ENCODE measurements at places on chromosomes 4 and X.

DNA sequence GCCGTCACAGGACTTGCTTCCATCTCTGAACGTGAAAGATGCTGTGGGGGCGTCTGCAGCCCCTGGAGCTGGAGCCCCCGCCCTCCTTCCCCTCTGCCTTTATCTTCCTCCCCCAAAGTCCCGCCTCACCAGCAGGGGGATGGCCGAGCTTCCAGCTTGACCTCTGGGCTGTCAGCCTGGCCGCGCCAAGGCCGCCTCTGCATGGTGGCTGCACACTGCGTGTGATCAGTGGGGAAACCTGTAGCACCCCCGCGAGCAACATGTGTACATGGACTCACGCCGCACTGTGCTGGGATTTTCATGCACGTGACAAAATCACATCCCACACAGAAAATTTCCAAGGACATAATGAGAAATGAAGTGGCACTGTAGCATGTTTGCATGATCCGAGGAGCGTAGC is 26.5 kb upstream of the PSAPL1 start:
- no peak for DNase-seq

DNA sequence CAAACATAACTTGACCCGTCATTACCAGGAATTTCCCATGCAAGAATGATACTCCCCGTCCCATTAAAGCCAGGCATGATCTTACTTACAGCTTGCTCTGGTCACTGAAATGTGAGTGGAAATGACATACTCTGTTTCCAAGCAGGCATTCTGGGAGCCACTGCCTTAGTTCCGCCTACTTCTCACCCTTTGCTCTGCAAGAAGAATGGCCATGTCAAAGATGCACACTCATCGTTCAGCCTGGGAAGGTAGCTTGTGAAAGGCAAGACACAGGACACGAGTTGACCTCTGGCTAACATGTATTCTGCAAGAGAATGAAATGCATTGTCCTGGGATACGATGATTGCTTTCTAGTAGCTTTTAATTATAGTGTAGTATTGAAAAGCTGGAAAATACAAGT is 1144.4 kb downstream of the NLGN4X start:
- peak; percentile 22 for DNase-seq

- peak; percentile 22 for DNase-seq
These were observed 405 bp upstream of the HS3ST1 start for GRCh38 chr4:11428899-11429698.

DNA sequence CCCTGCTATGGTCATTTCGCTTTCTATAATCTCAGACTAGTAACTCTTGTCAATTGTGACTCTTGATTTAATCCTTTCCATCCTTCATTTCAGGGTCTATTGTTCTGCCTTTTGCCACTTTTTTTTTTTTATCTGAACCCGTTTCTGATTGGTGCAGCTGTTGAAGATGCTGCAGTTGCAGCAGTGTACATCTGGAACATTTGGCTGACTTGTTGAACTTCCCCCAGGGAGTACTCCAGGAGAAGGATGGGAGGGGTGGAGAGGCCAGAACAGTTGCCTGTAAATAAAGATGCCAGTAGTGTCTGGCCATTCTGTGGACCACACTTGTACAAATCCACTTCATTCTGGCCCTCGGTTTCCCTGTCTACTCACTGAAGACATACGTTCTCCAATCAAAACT is 1.0 kb upstream of the EDA start:
- no peak for DNase-seq

GRCh38 chrX:994780-995179 is 217.7 kb downstream of the CRLF2 start:
- no peak for DNase-seq

GRCh38 chrX:72142094-72142793 is 10.5 kb upstream of the RTL5 start:
- peak; percentile 87 for DNase-seq

DNA sequence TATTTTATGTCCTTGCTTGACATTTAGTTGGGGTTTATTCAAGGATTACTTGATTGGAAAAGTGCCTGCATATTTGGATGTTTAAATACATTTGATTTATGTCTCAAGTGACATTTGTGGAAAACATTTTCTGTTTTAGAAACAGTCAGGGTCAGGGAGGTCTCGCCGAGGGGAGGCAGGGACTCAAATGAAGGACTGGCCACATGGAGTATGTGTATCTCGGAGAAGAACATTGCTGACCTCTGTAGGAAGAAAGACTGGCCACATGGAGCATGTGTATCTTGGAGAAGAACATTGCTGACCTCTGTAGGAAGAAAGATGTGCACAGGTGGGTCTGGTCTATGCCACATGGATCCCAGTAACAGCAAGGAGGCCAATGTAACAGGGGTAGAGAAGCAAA is 233.6 kb downstream of the TRIML1 start:
- DNase-seq: peak; percentile 28

DNA sequence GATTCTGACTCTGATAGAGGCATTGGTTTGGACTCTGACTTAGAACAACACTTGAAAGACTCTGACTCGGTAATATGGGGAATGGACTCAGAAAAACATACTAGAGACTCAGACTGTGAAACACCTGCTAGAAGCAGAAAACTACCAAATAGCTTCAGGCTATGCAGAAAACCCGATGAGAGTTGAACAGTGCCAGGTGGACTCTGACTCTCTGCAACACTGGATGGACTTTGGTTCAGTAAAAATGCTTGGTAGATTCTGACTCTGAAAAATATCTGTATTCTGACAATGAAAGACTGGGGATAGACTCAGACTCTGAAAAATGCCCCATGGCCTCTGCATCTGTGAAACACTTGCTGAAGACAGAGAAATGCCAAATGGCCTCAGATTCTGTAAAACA is 215.1 kb upstream of the HDX start:
- DNase-seq: peak; percentile 11

GRCh38 chrX:43493756-43494155 is 162.3 kb upstream of the MAOA start:
- DNase-seq: no peak

- no peak for DNase-seq
These were observed 9.9 kb downstream of the KCTD8 start for GRCh38 chr4:44438687-44439086.

- DNase-seq: peak; percentile 46
These were observed 1.6 kb upstream of the ARMCX6 start for GRCh38 chrX:101619364-101619763.

Data from muscle of back (tissue), 13 donors.